ENCODE measurements at places on chromosomes 7 and 10.

- H3K27me3 ChIP-seq, result no peaks in the 10 kb centered on the region
- no peak overlapping the region for H3K27ac ChIP-seq
- no peaks in the 10 kb centered on the region for H3K4me1 ChIP-seq
- DNase-seq, result no peak
Observed at GRCh38 chr10:73898730-73899410, 12.1 kb upstream of the PLAU start.

DNA sequence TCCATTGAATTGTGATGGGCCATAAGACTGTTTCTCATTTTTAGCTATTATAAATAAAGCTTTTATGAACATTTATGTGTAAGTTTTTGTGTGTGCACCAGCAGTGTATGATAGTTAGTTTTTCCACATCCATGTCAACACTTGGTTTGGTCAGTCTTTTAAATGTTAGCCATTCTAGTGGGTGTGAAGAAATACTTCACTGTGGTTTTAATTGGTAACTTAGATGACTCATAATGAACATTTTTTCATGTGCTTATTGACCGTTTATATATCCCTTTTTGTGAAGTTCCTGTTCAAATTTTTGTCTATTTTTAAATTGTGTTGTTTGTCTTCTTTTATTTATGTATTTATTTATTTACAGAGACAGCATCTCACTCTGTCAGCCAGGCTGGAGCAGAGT, 23.6 kb upstream of the PDK4 start:
- H3K4me3 ChIP-seq, result no peak overlapping the region
- DNase-seq, result no peak
- H3K4me1 ChIP-seq, result no peaks in the 10 kb centered on the region

DNA sequence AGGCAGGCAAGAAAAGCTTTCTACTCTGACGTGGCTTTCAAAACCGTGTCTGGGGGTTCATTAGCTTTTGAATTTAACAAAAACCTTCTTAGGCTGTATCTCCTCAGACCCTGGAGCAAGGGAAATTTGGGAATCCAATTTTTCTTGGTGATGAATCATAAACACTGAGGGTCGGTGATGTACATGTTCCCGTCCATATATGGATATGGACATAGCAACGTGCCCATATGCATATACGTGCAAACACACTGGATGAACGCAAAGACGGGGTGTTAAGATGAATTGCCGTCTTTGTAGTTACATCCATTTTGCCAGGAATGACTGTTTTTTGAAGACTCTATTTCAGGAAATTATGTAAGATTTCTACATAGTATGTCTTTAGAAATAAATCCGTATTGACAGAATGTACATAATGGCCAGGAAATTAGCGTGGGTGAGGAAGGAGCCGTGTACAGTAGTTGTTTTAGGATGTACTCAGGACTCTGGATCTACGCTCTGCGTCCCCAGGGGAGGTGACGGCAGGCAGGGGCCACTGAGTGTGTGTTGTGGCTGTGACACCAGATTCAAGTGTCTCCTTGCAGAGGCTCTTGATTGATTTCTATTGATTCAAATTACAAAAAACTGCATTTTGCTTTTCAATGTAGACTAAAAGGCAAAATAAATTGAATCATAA, 238.2 kb downstream of the DNAJB6 start:
- H3K4me3 ChIP-seq, result no peak overlapping the region
- H3K27ac ChIP-seq, result no peak overlapping the region
- DNase-seq, result no peak
- H3K27me3 ChIP-seq, result no peaks in the 10 kb centered on the region

GRCh38 chr7:49708590-49708989, 64.8 kb upstream of the VWC2 start:
- DNase-seq, result no peak
- H3K4me1 ChIP-seq, result no peaks in the 10 kb centered on the region
- no peak overlapping the region for H3K27ac ChIP-seq
- H3K36me3 ChIP-seq, result no peaks in the 10 kb centered on the region

- H3K27me3 ChIP-seq, result no peaks in the 10 kb centered on the region
- no peaks in the 10 kb centered on the region for H3K36me3 ChIP-seq
- H3K4me3 ChIP-seq, result no peak overlapping the region
- no peak overlapping the region for H3K27ac ChIP-seq
- DNase-seq, result no peak
- no peaks in the 10 kb centered on the region for H3K4me1 ChIP-seq
Observed at GRCh38 chr10:120931999-120932398, 80.8 kb downstream of the WDR11 start.

GRCh38 chr7:85528581-85528980, 341.7 kb upstream of the SEMA3D start:
- no peak overlapping the region for H3K4me3 ChIP-seq
- H3K4me1 ChIP-seq, result no peaks in the 10 kb centered on the region
- no peaks in the 10 kb centered on the region for H3K36me3 ChIP-seq
- no peaks in the 10 kb centered on the region for H3K27me3 ChIP-seq

DNA sequence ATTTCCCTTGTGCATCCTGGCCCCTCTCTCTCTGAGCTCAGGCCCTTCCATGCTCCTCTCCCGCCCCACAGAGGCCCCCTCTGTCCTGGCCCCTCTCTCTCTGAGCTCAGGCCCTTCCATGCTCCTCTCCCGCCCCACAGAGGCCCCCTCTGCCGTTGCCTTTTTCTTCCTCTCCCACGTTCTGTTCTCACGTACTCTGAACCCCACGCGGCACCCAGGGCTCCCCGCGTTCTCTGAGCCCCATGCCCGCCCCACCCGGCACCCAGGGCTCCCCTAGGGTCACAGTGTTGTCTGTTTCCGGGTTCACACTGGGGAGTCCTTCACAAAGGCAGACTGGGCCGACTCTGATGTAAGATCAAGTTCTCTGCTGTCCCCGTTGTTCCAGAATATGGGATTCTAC, 336.8 kb downstream of the DNAJB6 start:
- H3K36me3 ChIP-seq, result no peaks in the 10 kb centered on the region
- H3K27ac ChIP-seq, result no peak overlapping the region

GRCh38 chr7:134943785-134944400, 42.4 kb upstream of the AGBL3 start:
- DNase-seq, result no peak
- H3K27ac ChIP-seq, result no peak overlapping the region
- H3K4me1 ChIP-seq, result peaks cover 1% of the 10 kb centered on the region
- H3K27me3 ChIP-seq, result no peaks in the 10 kb centered on the region
- H3K36me3 ChIP-seq, result no peaks in the 10 kb centered on the region

- no peaks in the 10 kb centered on the region for H3K27me3 ChIP-seq
- no peak for DNase-seq
- no peaks in the 10 kb centered on the region for H3K36me3 ChIP-seq
- no peak overlapping the region for H3K27ac ChIP-seq
Observed at GRCh38 chr7:14988941-14989340, 86.4 kb upstream of the DGKB start.

DNA sequence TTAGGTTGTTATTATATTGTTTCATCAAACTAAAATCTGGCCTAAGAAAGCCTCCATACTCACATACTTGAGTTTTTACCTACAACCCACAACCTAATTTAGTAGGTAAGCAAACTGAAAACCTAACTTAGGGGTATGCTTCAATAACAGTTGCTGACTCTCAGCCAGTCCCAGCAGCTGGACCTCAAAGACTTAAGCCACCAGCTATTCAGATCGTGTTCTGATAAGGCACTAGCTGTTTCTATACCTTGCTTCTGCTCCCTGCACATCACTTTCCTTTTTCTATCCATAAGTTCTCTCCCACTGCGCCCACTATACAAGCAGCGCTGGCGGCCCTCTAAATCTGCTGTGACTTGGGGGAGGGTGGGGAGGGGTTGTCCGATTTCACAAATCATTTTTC, 42.3 kb downstream of the SUGCT start:
- no peak for DNase-seq
- H3K27ac ChIP-seq, result no peak overlapping the region
- H3K27me3 ChIP-seq, result no peaks in the 10 kb centered on the region
- H3K36me3 ChIP-seq, result no peaks in the 10 kb centered on the region
- no peaks in the 10 kb centered on the region for H3K4me1 ChIP-seq

DNA sequence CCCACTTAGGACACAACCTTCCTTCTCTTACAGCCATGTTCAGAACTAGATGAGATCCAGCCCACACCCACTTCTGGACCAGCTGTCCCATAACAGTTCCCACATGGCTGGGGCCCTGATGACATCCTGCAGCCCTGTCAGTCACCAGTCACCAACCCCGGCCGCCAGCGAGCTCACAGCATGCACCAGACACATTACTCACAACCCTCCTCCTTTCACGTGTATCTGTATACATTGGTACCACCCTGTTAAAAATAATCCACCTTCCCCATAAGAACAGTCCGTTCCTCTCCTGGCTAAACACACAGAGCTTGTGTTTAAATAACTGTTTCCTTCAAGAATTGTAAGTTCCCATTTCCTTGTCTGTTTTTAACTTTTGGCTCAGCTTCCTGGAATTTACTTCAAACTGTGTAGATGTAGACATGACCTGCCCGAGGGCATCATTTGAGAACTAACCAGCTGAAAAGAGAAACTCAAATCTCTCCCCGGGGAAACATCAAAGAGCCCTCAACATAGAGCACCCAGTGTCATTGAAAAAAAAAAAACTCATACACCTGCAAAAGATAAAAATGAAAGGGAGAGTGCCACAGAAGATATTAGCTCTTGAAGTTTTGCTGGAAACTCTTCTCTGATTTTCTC, 26.0 kb upstream of the PRLHR start:
- no peak for DNase-seq
- no peaks in the 10 kb centered on the region for H3K36me3 ChIP-seq

Data from ovary (tissue), 10 donors.